Heart left ventricle (tissue), 16 donors: ENCODE measurements at places on chromosomes 1 and 21. TPM values are rescaled to one million over a fixed set of nuclear protein-coding genes. Genes with fewer than 3 reads are reported as not detected.
A peak's percentile ranks its signal among the peaks of the same experiment; 100 is the strongest.

- no peaks in the 10 kb centered on the region for H3K27me3 ChIP-seq
- H3K4me1 ChIP-seq: peaks cover 20% of the 10 kb centered on the region
- DNase-seq: no peak
- H3K4me3 ChIP-seq: no peak overlapping the region
- peak overlapping the region; percentile 64 for H3K27ac ChIP-seq
- no peaks in the 10 kb centered on the region for H3K36me3 ChIP-seq
These were observed 21.9 kb downstream of the ERRFI1 start for GRCh38 chr1:8004113-8004802.

- no peaks in the 10 kb centered on the region for H3K36me3 ChIP-seq
- no peak for DNase-seq
- H3K27ac ChIP-seq: no peak overlapping the region
- H3K4me3 ChIP-seq: no peak overlapping the region
These were observed 44.8 kb downstream of the GIPC2 start for GRCh38 chr1:78090472-78091133.

Gene INAVA
- total RNA-seq: not detected

Gene PM20D1
- total RNA-seq: 0.51 TPM

Gene HES3
- total RNA-seq: not detected

Gene CACNA1S
- total RNA-seq: not detected

DNA sequence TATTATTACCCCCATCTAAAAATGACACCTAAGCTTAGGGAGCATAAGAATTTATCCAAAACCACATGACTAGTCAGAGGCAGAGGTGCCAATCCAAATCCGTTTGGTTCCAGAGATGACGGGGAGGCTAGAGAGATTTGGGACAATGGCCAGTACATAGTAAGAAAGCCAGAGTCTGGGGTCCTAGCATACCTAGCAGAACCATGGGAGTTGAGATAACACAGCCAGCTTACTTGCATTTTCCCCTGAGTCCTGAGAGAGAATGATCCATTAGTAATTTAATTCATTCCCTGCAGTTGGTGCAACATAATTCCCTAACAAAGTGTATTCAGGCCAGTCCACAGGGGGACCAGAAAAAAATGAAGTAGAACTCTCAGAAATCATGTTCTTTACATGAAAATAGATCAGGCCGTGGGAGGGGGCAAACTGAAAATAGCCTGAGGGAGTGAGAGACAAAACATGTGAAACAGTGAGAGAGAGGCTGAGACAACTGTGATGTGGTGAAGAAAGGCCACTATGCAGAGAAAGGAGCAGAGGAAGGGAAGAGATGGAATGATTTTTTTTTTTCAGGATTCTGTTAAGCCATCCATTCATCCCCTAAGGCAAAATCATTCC lies 243.3 kb downstream of the BRINP2 start:
- no peak overlapping the region for H3K27ac ChIP-seq
- H3K27me3 ChIP-seq: no peaks in the 10 kb centered on the region
- DNase-seq: no peak
- H3K36me3 ChIP-seq: no peaks in the 10 kb centered on the region
- H3K4me1 ChIP-seq: no peaks in the 10 kb centered on the region
- H3K4me3 ChIP-seq: no peak overlapping the region

GRCh38 chr1:203296460-203297073 lies 8.8 kb upstream of the BTG2 start:
- DNase-seq: no peak
- no peak overlapping the region for H3K4me3 ChIP-seq
- no peaks in the 10 kb centered on the region for H3K4me1 ChIP-seq
- H3K27ac ChIP-seq: no peak overlapping the region
- H3K36me3 ChIP-seq: no peaks in the 10 kb centered on the region

DNA sequence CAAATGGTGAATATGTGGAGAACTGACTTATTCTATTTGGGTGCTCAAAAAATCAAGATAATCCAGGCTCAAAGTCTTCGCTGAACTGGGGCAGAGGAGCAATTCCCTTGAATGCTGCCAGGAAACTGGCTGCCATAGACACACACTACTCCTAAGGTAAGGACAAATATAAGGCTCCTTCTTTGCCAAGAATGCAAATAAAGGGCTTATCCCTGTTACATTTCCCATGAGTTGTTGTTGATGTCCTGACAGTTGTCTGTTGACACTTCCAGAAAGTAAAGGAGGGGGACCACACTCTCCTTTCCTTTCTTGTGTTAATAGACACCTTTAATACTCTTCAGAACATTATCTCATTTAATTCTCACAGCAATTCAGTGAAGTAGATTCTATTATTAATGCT lies 212.2 kb upstream of the PTBP2 start:
- H3K4me3 ChIP-seq: no peak overlapping the region
- no peaks in the 10 kb centered on the region for H3K4me1 ChIP-seq
- H3K27me3 ChIP-seq: peaks cover 4% of the 10 kb centered on the region
- DNase-seq: no peak

Gene GJB5
- not detected for total RNA-seq

- H3K36me3 ChIP-seq: no peaks in the 10 kb centered on the region
- no peak for DNase-seq
- no peaks in the 10 kb centered on the region for H3K27me3 ChIP-seq
- H3K4me1 ChIP-seq: no peaks in the 10 kb centered on the region
- no peak overlapping the region for H3K27ac ChIP-seq
These were observed 83.7 kb downstream of the SPSB1 start for GRCh38 chr1:9376430-9376829.

GRCh38 chr1:30684881-30685795 lies 38.2 kb downstream of the MATN1 start:
- H3K36me3 ChIP-seq: no peaks in the 10 kb centered on the region
- peaks cover 57% of the 10 kb centered on the region for H3K27me3 ChIP-seq
- H3K4me1 ChIP-seq: no peaks in the 10 kb centered on the region
- H3K27ac ChIP-seq: no peak overlapping the region
- peak; percentile 62 for DNase-seq

DNA sequence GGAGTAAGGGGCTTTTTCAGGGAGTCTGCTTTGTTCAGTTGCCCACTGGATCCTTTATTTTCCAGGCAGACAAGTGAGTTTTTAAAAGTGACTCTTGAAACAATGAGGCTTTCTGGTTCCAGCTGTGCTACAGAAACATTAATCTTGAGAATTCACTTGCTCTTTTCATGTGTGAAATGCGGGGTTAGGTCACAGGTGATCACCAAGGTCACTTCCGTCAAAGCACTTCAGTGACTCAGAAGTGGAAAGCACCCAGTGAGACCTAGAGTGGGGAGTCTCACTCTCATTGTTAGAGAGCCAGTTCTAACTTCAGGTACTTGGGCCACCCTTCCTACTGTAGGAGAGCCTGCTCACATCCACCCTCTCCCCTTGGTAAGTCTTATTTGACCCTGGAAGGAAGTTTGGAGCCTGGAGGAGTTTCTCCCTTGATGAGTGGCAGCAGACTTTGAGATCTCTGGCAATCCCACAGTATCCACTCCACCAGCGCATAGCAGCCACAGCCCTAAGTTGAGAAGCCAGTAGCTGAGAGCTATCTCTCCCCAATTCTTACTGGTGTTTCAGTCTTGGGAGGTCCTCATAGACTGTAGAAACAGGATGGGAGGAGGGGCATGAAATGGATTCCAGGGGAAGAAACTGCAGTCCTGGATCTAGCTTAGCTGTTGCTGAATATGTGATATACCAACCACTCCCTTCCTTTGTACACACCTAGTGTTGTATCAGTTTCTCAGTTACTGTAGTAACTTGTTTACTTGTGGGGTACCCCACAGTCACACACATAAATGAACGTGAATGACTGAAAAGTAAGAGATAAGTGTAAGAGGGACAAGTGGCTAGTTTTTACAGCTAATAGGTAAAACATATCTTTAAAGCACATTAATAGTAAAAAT lies 3.1 kb downstream of the TACSTD2 start:
- H3K36me3 ChIP-seq: no peaks in the 10 kb centered on the region
- H3K27ac ChIP-seq: no peak overlapping the region
- peaks cover 81% of the 10 kb centered on the region for H3K27me3 ChIP-seq
- no peak overlapping the region for H3K4me3 ChIP-seq

Gene OR6K3
- total RNA-seq: not detected

- no peak overlapping the region for H3K27ac ChIP-seq
- no peaks in the 10 kb centered on the region for H3K36me3 ChIP-seq
- no peaks in the 10 kb centered on the region for H3K27me3 ChIP-seq
- no peak overlapping the region for H3K4me3 ChIP-seq
These were observed 6.1 kb downstream of the AADACL4 start for GRCh38 chr1:12649971-12650421.

Gene RYR2
- 408 TPM for total RNA-seq

- H3K27me3 ChIP-seq: no peaks in the 10 kb centered on the region
- DNase-seq: no peak
- H3K36me3 ChIP-seq: peaks cover under 1% of the 10 kb centered on the region
These were observed 10.7 kb downstream of the MEF2D start for GRCh38 chr1:156489935-156490293.

Gene TDRD5
- 0.34 TPM for total RNA-seq

GRCh38 chr1:222090103-222090502 lies 348.2 kb upstream of the DUSP10 start:
- no peak for DNase-seq
- no peaks in the 10 kb centered on the region for H3K27me3 ChIP-seq
- H3K4me1 ChIP-seq: no peaks in the 10 kb centered on the region
- no peaks in the 10 kb centered on the region for H3K36me3 ChIP-seq
- H3K4me3 ChIP-seq: no peak overlapping the region

- DNase-seq: no peak
- no peak overlapping the region for H3K27ac ChIP-seq
- H3K4me3 ChIP-seq: no peak overlapping the region
- H3K36me3 ChIP-seq: peaks cover 7% of the 10 kb centered on the region
- H3K4me1 ChIP-seq: peaks cover 91% of the 10 kb centered on the region
These were observed 117.5 kb downstream of the NAV1 start for GRCh38 chr1:201656311-201657032.

GRCh38 chr1:35553851-35554250 lies 3.4 kb downstream of the KIAA0319L start:
- no peak overlapping the region for H3K4me3 ChIP-seq
- peak overlapping the region; percentile 37 for H3K27ac ChIP-seq
- no peaks in the 10 kb centered on the region for H3K27me3 ChIP-seq
- H3K4me1 ChIP-seq: peaks cover 43% of the 10 kb centered on the region
- H3K36me3 ChIP-seq: no peaks in the 10 kb centered on the region
- DNase-seq: no peak

Gene CA14
- 0.56 TPM for total RNA-seq

Gene GART
- 35.7 TPM for total RNA-seq

DNA sequence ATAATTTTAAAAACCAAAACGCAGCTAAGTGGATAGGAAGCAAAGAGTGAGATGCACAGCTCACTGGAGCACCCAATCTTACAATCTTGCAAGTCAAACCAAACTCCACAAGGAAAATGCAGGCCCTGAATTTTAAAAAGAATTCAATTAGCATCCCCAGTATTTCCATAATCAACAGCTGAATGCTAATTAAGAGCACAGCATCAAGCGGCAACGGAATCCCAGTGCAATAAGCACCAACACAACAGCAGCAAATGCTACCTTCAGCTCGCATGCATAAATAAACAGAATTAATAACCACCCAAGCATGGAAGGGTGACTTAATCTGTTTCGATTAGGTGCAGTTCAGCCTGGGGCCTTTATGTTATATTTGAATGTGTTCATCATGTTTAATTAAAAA lies 142.9 kb downstream of the SLC45A1 start:
- no peak overlapping the region for H3K4me3 ChIP-seq
- H3K36me3 ChIP-seq: peaks cover 10% of the 10 kb centered on the region
- H3K27ac ChIP-seq: no peak overlapping the region
- H3K4me1 ChIP-seq: peaks cover 80% of the 10 kb centered on the region

Gene UBE2Q1
- 61.8 TPM for total RNA-seq

DNA sequence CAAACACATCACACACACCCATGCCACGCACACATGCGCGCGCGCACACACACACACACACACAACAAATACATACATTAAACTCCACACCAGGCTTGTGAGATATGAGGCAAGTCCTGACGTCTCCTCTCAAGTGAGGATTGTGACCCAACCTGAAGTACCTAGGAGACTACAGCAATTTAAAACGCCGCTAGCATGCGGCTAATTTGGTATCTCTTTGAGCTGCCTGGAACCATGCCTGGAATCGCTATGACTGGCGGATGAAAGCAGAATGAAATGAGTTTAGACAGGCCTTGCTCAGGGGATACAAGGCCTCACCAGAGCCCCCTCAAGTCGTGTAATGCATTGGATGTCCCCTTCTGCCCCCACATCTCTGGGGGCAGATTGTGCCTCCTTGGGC lies 1.6 kb upstream of the RAB7B start:
- no peaks in the 10 kb centered on the region for H3K27me3 ChIP-seq
- no peaks in the 10 kb centered on the region for H3K36me3 ChIP-seq
- no peak overlapping the region for H3K27ac ChIP-seq

Gene S100A16
- 37.2 TPM for total RNA-seq

- peaks cover 6% of the 10 kb centered on the region for H3K4me1 ChIP-seq
- H3K36me3 ChIP-seq: peaks cover 4% of the 10 kb centered on the region
These were observed 2.1 kb downstream of the PFKL start for GRCh38 chr21:44301961-44302406.

DNA sequence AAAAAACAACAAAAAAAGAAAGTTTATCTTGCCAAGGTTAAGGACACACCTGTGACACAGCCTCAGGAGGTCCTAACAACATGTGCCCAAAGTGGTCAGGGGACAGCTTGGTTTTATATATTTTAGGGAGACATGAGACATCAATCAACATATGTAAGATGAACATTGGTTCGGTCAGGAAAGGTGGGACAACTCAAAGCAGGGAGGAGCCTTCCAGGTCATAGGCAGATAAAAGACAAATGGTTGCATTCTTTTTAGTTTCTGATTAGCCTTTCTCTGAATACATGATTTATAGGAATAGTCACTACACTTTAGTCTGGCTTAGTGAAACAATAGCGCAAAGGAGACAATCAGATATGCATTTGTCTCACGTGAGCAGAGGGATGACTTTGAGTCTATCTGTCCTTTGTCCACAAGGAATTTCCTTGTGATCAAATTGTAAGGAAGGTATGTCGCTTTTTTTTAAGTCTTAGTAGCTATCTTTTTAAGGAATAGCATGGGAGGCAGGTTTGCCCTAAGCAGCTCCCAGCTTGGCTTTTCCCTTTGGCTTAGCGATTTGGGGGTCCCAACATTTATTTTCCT lies 23.3 kb upstream of the OVAAL start:
- peaks cover 27% of the 10 kb centered on the region for H3K4me1 ChIP-seq
- no peaks in the 10 kb centered on the region for H3K27me3 ChIP-seq
- DNase-seq: no peak
- no peak overlapping the region for H3K4me3 ChIP-seq
- no peaks in the 10 kb centered on the region for H3K36me3 ChIP-seq
- no peak overlapping the region for H3K27ac ChIP-seq

Gene SYT2
- not detected for total RNA-seq

Gene MATN1
- not detected for total RNA-seq

GRCh38 chr1:208857465-208857864 lies 613.3 kb upstream of the PLXNA2 start:
- H3K36me3 ChIP-seq: no peaks in the 10 kb centered on the region
- H3K4me1 ChIP-seq: no peaks in the 10 kb centered on the region
- no peak overlapping the region for H3K4me3 ChIP-seq
- DNase-seq: no peak

Gene GNG4
- 0.07 TPM for total RNA-seq

- no peak overlapping the region for H3K27ac ChIP-seq
These were observed 106.3 kb downstream of the COL11A1 start for GRCh38 chr1:103002005-103002404.

GRCh38 chr1:218677026-218677425 lies 331.9 kb downstream of the TGFB2 start:
- H3K4me1 ChIP-seq: no peaks in the 10 kb centered on the region
- no peaks in the 10 kb centered on the region for H3K27me3 ChIP-seq
- no peak overlapping the region for H3K4me3 ChIP-seq
- H3K36me3 ChIP-seq: no peaks in the 10 kb centered on the region
- no peak overlapping the region for H3K27ac ChIP-seq
- no peak for DNase-seq
